ENCODE measurements at places on chromosomes 5 and 9.

- no peak for DNase-seq
Measured at GRCh38 chr9:36151316-36152210, 15.0 kb downstream of the GLIPR2 start.

GRCh38 chr9:17810728-17811571 is 232.1 kb downstream of the SH3GL2 start:
- DNase-seq, result peak; percentile 15

DNA sequence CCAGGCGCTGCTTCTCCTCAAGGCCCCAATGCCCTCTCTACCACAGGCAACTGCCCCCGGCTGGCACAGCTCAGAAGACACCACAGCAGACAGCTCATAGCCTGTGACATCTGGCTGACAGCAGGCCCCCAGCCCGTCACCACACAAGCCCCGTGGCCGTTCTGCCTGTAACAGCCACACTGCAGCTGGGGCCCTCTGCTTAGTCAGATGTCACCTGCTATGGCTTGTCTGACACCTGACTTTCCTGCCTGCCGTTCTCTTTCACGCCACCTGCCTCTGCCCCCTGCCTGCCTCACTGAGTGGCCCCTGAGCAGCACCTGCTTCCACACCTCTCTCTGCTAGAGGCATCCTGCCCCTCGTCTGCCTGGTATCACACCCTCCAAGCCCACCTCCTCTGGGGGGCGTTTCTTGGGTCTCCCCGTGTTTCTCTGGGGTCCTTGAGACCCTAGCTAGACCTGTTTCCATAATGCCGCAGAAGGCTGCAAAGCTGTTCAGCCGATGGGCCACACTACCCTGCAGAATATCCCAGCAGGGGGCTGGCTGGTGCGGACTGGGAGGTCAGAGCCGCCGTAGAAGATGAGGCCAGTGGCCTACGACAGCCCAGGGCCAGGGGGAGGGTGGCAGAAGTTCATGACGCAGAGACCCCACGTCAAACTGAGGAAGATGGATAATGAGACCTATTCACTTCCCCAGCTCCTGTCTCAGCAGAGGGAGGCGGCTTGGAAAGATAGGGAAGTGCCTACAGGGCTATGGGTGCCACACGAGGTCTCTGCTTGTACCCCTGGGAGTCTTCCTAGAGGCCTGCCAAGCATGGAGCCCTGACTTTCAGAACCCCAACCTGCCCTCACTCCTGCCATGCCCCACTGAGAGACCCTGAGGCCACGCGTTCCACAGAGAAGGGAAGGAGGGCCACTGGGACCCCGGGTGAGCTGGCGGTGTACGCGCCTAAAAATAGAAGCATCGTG is 95.1 kb downstream of the ZNF354C start:
- no peak for DNase-seq

GRCh38 chr5:88941581-88941980 is 58.6 kb upstream of the MEF2C start:
- DNase-seq, result no peak
